CD4-positive, alpha-beta T cell treated with Interleukin-17A for 4 hours (primary cell): ENCODE measurements at places on chromosomes 16 and 17.
A peak's percentile ranks its signal among the peaks of the same experiment; 100 is the strongest.

DNA sequence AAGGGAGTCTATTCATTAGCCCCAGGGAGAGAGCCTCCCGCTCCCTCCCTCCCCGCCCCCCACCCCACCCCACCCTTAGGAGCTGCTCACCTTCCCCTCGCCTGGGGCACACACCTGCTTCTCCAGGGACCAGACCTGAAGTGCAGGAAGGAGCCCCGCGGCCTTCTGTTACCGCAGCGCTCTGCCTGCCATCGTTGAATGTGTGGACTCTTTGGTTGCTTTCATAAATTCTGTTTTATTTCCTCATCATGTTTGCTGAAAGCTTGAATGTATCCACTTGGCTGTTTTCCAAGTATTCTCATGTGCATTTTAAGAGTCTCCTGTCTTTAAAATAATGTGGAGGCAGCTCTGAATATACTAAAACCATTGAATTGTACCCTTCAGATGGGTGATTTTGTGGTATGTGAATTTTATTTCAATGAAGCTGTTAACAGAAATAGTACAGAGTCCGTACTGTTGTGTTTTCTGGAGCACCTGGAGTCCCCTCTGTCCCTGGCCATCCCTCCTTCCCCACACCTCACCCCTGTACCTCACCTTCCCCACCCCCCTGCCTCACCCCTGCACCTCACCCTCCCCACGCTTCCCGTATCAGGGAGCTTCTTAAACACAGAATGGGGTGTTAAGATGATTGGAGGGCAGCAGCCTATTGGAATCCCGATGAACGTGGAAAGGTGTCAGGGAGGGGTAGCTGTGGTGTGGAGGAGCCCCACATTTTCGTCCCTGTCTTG is 25.5 kb downstream of the RAB11FIP3 start:
- DNase-seq: no peak

DNA sequence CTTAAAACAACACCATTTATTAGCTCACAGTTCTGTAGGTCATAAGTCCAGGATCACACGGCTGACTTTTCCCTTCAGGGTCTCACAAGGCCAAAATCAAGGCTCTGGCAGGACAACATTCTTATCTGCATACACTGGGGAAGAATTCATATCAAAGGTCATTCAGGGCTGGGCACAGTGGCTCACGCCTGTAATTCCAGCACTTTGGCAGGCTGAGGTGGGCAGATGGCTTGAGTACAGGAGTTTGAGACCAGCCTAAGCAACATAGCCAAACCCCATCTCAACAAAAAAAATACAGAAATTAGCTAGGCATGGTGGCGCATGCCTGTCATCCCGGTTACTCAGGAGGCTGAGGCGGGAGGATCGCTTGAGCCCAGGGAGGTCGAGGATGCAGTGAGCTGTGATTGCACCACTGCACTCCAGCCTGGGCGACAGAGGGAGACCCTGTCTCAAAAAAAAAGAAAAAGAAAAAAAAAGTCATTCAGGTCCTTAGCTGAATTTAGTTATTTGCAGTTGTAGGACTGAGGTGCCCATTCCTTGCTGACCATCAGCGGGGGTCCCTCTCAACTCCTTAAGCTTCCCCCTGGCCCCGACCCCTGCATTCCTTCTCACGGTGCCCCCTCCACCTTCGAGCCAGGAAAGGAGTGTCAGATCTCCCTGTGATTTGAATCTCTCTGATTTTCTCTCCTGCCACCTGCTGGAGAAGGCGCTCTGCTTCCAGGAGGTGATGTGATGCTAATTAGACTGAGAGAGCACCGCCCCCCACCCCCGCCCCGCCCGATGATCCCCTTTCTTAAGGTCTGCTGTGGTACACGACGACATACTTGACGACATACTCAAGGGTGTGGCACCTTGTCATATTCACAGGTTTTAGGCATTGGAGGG is 91.8 kb upstream of the CLEC18A start:
- peak; percentile 5 for DNase-seq

GRCh38 chr16:65619606-65620005 is 497.7 kb upstream of the CDH11 start:
- DNase-seq: no peak

DNA sequence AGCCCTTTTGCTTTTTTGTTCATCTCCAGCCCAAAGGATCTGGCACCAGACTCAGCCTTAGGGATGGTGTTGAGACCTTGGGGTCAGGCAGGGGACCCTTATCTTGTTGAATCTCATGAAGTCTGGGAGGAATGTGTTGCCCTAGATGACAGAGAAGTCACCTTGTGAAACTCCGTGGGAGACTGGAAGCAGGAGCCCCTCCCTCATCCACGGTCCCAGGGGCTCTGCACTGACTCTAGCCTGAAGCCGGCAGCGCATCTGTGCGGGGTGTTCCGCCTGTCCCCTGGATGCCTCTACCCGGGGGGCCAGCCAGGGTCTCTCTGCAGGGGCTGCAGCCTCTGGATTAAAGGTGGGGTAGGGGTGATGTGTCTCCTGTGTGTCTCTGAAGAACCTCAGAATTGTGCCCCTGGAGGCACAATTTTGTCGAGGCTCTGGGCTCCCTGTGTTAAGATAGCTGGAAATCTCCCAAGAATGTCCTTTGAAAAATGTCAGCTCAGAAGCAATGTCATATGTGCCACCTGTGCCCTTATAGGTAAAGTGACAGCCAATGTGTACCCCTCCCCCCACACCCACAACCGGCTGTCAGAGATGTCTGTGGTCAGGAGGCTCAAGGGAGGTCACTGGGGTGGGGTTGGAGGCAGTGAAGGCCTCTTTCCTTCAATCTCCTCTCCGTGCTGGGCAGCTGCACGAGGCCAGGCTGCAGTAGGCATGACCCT is 32.1 kb upstream of the CDC42EP4 start:
- DNase-seq: no peak

- no peak for DNase-seq
Observed at GRCh38 chr16:12341423-12341822, 364.9 kb downstream of the SNX29 start.

DNA sequence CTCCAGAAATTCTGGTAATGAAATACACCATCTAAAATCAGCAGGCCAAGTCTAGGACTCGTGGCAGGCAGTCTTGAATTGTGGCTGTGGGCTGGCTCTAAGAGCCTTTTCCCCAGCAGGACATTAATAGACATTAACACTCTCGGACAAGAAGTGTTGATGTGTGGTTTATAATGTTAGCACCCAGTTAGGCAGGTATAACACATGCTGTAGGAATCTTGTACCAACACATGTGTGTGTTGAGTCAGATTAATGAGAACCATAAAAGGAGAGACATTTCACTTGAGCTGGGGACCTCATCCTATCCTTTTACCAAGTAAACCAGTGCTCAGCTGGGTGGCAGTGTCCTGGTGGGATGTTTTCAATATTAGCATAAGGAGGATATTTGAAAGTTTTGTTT is 264.5 kb downstream of the FTO start:
- DNase-seq: no peak

GRCh38 chr17:17412326-17412725 is 64.5 kb upstream of the MED9 start:
- DNase-seq: no peak

DNA sequence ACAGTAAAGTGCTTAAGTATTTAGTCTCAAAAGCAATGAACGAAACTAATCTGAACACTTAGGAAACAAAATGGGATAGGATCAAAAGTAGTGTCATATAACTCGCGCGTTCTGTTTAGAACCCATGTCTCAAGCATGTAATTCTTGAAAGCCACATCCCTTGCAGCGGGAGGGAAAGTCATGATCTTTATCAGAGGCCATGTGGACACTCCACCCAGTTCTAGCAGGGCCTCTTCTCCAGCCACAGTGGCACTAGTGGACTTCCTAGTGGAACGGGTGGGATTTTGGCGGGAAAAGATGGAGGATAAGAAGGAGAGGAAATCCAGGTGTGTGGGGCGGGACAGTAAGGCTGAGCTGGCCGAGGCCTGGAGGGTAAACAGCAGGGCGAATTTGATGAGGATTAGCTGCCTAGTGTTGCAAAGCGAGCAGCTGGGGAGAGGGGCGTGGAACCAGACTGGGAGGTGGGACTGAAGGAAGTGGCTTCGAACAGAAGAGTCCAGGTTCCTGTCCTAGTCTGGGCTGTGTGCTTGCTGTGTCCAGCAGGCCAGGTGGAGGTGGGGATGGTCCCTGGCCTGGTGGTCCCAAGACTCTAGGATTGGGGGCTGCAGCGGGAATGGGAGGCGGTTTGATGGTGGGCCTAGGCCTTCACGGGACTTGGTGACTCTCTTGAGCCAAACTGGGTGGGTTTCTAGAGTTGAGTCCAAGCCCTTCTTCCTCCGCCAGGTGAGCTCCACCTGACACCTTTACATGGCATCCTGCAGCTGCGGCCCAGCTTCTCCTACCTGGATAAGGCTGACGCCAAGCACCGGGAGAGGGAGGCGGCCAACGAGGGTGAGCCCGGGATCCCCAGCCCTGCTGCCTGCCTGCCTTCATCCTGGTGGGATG is 15.9 kb downstream of the POLR3E start:
- DNase-seq: no peak

DNA sequence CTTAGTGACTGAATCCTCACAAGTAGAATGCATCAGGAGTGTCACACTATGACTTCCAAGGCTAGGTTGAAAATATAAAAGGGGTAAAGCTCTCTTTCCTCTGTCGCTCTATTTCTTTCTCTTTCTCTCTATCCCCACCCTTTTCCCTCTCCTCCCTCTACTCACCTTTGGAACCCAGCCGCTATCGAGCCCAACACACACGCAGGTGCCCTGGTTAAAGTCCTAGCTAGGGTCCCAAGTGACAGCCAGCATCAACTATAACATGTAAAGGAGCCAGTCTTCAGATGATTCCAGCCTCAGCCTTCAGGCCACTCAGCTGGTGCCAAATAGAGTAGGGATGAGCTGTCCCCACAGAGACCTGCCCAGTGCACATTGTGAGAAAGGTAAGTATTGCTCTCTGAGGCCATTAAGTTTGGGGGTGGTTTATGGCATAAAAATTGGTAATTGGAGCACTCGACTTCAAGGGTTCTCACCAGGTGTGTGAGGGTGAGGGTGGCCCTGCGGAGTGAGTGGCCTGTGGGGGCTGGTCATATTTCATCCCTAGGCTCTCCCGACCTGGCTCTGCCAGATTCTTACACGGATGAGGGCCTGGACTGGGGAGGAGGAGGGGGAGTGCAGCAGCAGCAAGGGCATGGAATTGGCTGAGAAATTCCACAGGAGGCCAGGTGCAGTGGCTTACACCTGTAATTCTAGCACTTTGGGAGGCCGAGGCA is 14.9 kb upstream of the C16orf54 start:
- no peak for DNase-seq

GRCh38 chr17:57984936-57985674 is 2.9 kb downstream of the VEZF1 start:
- DNase-seq: no peak

DNA sequence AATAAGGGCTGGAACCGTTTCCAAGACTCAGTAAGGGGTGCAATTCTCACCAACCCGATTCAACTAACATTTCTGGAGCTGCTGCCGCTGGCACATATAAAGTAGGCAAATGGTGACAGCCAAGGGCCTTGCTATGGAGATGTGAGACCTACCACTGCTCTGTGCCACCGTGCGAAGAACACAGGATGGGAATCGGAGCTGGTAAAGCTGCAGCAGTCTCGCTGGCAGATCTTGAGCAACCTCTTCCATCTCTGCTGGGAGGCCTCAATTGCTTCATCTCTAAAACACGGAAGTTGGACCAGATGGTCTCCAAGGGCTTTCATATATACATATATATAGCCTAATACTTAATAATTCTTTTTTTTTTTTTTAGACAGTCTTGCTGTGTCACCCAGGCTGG is 128.9 kb upstream of the RCVRN start:
- DNase-seq: no peak

DNA sequence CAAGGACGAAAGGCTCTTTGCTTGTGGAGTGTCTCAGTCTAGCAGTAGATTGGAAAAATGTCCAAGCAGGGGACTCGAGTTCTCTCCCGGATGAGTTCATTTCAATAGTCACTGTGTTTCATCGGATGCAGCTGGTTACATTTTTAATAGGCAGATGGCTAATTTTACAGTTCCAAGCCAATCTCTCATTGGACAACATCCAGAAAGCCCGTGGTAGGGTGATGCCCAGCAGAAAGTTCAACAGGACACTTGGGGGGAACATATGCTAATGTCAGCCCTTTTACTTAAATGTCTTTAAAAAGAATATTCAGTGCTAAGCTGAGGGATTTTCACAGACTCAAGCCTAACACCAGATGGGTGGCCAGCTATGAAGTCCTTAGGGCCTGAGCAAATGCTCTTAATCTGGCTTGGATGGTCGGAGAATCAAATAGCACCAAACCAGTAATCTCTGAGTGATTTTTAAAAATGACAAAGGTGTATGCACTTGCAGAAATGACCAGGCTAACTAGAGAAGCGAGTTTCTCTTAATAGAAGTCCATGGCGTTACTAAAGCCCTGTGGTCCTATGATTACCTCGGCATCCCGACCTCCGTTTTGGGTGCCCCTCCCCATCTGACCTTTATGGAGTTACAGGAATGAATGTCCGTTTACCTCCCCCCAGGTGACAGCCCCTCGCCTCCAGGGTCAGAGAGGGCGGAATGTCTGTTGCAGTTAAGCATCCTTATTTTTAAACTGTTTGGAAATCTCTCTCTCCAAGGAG is 289.2 kb upstream of the SALL1 start:
- DNase-seq: no peak

GRCh38 chr16:57920215-57920879 is 50.6 kb downstream of the CNGB1 start:
- no peak for DNase-seq

- DNase-seq: no peak
Observed at GRCh38 chr16:67176662-67177061, 6.3 kb downstream of the NOL3 start.
